Stimulated activated CD4-positive, alpha-beta T cell treated with anti-CD3 and anti-CD28 coated beads, Interleukin-4, amount 100 ng/mL, for 4 hours (primary cell): ENCODE measurements at places on chromosomes 7 and 10.

GRCh38 chr10:32139223-32140073, 83.2 kb upstream of the KIF5B start:
- no peak for DNase-seq

DNA sequence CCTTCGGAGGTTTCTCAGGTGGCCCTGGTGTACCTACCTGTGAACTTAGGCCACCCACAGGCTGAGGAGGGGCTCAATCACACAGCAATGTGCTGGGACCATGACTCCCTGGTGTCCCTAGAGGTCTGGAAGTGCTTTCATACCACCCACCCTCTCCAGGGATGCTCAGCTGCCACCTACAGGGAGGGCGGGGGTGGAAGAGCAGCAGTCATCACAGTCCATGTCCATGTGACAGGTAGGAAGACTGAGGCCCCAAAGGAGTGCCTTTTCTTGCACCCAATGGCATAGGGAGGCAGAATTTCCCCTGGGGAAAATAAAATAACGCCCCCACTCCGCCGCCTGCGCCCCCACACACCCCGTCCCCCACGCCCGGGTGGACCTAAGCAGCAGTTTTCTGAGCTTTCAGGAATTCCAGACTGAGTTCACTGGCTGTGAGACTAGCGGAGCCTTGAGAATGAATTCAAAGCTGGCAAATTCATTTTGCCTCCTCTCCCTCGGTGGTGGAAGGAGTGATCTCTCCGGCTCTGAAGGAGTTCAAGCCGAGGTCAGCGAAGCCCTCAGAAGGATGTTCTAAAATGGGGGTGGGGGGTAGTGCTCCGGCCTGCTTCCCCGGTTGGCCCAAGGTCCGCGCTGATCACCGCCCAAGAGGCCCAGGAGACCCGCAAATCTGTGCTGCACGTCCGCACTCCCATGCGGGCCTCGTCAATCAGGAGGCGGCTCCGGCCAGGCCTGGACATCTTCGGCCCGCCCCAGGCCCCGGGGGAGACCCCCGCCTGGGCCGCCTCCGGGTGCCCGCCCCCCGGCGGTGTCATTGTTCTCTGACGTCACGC, 2.1 kb upstream of the ZMIZ1 start:
- DNase-seq = peak; percentile 26

DNA sequence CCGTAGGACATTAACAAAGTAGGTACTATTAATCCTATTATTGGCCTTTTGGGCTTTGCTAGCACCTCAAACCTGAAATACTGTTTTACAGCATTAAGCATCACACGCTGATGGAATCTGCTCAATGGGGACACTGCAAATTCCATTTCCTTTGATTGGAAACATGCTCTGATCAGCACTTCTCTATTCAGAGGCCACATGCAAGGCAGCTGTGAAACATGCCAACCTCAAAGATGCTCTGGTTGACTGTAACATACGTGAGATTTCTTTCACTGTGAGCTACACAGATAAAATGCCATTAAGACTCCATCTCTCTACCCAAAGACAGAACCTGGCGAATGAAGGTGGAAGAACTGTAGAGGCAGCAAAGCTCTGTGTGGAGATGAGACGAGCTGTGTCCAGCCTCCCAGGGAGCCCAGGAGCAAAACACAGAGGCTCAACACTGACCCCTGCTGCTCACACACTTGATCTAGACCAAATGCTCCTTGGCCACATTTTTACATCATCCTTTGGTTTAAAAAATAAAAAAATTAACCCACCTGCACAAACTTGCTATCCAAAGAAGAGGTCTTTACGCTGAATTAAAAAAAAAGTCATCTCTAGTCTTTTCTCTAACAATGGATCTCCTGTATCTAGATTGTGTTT, 8.0 kb downstream of the RSU1 start:
- DNase-seq = peak; percentile 50

GRCh38 chr10:130902929-130903328, 408.6 kb downstream of the TCERG1L start:
- no peak for DNase-seq

DNA sequence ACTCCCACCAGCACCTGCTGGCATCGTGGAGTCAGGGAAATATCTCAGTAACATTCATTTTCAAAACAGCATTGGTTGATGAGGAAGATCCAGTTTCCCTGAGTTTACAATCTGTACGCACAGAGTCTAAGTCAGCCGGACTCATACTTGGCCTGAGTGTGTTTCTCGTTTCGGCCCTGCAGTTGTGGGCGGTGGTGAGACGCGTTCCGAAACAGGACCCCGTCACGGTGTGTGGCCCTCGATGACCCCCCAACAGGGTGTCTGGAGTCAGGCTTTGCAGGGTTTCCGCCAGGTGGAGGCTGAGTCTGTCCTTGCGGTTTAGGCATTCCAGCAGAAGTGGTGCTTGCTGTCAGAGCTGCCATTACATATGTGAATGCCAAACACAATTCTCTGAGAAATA, 317.5 kb downstream of the DNAJB6 start:
- DNase-seq = no peak

DNA sequence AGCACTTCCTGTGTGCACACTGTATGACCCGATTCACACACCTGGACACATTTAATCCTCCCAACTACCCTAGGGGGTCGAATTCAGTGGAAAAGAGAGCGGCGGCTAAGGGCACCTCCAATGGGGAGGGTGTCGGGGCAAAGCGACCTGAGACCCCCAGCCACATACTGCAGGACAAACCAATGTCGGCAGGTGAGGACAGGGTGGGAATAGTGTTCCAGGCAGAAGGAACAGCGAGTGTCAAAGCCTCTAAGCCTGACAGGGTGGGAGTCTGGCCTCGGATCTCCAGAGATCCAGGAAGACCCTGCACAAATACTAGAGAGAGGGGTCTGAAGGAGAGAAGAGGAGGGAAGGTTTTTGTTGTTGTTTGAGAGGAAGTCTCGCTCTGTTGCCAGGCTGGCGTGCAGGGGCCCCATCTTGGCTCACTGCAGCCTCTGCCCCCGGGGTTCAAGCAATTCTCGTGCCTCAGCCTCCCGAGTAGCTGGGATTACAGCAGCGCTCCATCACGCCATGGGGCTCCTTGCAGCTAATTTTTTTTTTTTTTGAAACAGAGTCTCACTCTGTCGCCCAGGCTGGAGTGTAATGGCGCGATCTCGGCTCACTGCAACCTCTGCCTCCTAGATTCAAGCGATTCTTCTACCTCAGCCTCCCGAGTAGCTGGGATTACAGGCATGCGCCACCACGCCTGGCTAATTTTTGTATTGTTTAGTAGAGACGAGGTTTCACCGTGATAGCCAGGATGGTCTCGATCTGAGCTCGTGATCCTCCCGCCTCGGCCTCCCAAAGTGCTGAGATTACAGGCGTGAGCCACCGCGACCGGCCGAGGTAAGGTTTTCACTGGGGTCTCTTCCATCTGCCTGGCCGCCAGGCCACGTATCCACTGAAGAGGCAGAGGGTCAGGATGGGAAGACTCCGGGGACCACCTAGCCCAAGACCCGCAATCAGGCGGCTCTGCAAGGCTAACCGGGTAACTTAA, 1.2 kb upstream of the ARPC1B start:
- no peak for DNase-seq

- DNase-seq = no peak
Measured at GRCh38 chr7:141198194-141198958, 124.5 kb downstream of the TMEM178B start.

DNA sequence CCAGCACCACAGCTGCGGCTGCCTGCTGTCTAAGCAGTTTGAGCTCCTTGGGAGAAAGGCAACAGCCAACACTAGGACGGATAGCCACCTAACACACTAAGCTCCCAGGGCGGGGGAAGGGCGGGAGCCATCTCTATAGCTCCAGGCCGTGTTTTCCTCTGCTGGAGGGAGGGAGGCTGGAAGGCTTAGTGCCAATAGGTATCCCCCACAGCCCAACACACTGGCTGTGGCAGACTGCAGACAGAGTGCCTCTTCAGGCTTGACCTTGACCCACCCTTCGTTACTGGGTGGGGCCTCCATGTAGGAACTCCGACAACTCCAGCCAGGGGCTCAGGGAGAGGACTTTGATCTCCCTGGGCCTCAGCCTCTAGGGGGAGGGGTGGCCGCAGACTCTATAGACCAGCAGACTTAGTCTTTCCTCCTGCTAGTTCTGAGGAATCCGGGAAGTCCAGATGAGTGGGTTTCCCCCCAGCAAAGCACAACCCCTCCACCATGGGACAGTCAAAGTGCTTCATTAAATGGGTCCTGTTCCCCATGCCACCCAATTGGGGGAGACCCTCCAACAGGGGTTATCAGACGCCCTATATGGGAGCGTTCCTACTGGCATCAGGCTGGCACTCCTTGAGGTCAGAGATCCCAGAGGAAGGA, 314.4 kb upstream of the MKI67 start:
- no peak for DNase-seq

DNA sequence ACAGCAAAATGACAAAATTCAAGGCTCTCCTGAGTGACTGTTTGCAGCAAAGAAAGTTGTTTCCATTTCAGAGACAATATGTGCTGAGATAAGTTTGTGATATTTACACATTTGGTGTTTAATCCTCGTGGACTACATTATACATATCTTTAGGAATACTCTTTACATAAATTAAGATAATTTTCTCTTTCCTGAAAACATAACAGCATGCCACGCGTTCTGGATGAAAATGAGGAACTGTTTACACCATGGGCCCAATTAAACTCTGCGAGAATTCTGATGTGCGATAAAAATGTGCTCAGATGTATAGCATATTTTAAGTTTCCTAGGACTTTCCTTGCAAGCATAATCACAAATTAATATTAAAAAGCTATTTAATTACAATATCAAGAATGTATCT, 26.4 kb downstream of the PTPRE start:
- no peak for DNase-seq

- no peak for DNase-seq
Measured at GRCh38 chr10:93173967-93174845, 100.5 kb downstream of the CYP26A1 start.

DNA sequence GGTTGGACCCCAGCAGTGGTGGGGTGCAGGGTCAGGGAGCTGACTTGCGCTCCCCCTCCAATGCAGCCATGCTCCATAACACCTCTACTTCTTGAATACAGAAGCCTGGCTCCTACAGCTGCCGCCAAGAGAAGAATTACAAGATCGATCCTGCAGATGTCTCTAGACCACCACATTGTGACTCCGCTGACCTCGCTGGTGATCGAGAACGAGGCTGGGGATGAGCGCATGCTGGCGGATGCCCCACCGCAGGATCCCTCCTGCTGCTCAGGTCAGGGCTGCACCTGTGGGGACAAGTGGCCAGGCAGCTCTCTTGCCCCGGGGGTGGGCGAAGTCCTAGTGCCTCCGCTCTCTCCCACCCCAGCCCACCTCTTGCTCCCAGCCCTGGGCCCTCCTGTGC, 31.7 kb downstream of the ITIH2 start:
- DNase-seq = no peak
